ENCODE measurements at places on chromosomes 11 and 22.

GRCh38 chr11:47967577-47968525, 12.5 kb upstream of the PTPRJ start:
- no peak for DNase-seq

DNA sequence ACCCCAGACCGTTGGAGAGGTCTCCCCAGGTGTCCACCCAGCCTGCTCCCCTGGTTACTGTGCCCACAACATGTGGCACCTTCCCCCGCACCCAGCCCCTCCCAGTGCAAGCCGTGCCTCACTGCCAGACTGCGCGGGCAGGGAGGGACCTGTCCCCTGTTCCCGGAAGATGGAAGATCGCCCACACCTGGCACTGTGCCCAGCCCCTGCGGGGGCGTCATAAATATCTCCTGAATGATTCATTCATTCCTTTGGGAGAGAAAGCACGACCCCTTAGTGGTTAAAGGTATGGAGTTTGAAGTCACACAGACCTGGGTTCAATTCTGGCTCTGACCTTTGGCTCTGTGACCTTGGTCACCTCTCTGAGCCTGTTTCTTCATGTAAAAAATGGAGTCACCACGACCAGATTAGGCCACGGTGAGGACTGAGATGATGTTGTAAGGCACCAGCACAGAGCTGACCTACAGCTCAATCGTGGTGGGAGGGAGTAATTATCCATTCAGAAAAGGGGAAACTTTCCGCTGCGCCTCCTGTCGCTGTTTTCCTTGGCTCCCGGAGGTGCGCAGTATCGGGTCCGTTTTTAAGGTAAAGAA, 497 bp upstream of the SYT12 start:
- DNase-seq: no peak

DNA sequence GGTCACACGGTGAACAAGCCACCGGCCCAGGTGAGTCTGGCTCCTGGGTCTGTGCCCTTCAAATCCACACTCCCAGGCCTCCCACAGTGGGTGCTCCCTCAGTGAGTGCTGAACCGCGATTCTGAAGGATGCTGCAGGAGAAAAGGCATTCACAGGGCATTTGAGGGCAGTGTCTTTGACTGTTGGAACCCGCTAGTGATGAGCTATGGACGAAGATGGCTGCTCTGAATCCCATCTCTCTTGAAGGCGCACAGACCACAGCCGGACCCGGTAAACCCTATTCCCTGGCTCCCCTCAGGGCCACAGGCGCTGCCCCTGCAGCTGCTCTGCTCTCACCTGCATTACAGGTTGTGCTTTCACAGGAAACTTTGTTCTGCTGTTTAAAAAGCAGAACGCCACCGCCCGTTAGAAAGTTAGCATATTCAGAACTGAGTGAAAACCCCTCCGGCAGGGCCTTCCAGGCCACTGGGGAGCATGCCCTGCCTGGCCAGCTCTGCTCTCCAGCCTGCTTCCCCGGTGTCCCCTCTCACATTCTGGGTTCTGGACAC, 3.2 kb downstream of the LRRC32 start:
- DNase-seq: no peak

- DNase-seq: no peak
Measured at GRCh38 chr22:23095733-23096342, 25.5 kb downstream of the GNAZ start.

- DNase-seq: no peak
Measured at GRCh38 chr11:46388619-46389449, 2.7 kb downstream of the CHRM4 start.

- no peak for DNase-seq
Measured at GRCh38 chr22:37362621-37363020, 64.7 kb downstream of the ELFN2 start.

DNA sequence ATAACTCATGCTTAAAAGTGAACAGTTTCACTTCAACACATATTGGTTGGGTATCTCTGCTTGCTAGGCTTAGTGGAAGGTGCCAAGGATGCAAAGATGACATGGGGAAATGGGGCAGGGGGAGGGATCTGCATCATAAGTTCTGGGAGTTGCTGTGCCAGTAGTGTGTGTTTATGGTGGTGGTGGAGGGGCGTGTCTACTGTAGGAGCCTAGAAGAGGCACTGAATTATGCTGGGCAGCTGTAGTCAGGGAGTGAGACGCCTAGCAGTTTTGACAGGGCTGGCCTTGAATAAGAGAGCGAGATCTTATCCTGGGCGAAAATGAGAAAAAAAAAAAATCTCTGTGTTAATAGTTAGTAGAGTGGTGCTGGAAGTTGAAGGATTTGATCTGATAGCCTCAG, 3.0 kb downstream of the ELMOD1 start:
- DNase-seq: no peak

DNA sequence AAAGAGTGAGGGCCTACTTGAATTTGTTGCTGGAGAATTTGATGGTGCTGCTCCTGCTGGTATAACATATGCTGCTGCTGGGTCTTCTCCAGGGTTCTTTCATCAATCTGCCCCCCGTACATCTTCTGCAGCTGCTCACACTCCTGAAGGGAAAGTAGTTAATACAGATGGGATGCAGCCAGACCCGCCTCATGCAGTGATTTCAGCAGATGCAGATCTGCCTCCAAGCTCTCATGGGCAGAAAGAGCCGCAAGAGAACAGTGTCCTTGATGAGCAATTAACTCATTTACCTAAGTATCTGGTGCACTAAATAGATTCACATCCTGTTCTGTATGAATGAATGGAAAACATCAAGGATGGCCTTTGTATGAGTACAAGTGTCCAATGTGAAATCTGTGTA, 24.8 kb upstream of the APOA1 start:
- no peak for DNase-seq

- peak; percentile 25 for DNase-seq
Measured at GRCh38 chr11:62025487-62026105, 58.2 kb upstream of the FTH1 start.

- no peak for DNase-seq
Measured at GRCh38 chr22:25878933-25879332, 136.9 kb downstream of the MYO18B start.

DNA sequence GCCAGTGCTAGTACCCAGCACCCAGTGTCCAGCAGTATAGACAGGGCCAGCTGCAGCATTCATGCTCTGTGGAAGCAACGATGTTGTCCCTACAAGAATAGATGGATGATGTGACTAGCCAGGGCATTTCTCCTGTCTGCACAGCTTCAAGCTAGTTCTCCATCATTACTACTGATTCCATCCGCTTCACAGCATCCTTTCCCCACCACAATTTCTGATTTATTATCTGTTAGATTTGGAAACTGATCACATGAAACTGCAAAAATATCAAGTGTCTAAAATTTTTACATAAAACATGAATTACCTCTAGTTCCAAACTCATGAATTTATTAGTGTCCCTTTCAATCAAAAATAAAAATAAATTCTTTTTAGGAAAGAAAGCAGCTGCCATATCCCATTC, 138.9 kb upstream of the POU2AF2 start:
- DNase-seq: no peak

GRCh38 chr11:125062931-125063428, at the start of gene SLC37A2:
Gene SLC37A2, plus strand, starts transcription at chr11:125063305. Its CDS starts 63 bp downstream, at chr11:125063368.
- DNase-seq: peak; percentile 25

DNA sequence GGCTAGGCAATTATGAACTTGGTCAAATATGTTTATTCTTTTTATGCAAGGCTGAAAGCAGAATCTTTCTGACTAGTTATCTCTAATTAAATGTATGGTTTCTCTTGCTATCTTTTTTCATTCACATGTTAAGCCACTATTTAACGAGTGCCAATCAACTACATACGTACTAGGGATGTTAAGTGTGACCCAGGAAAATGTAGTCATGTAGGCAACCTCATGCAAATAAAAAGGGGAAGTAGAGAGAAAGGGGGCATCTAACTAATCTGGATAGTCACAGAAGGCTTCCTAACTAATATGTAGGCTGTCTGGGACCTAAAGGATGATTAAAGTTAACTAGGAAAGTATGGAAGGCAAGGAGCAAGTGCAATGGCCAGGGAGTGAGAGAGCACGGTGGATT, 23.5 kb downstream of the TBRG1 start:
- DNase-seq: no peak

- no peak for DNase-seq
Measured at GRCh38 chr11:71988050-71988449, 10.7 kb upstream of the IL18BP start.

GRCh38 chr22:40874016-40874415, 12.1 kb upstream of the DNAJB7 start:
- DNase-seq: no peak

Data from activated naive CD4-positive, alpha-beta T cell treated with anti-CD3 and anti-CD28 coated beads, Interleukin-2, amount 50 U/mL, for 16 hours (primary cell).